ENCODE measurements at places on chromosomes 13 and 19. TPM values are rescaled to one million over a fixed set of nuclear protein-coding genes. Genes with fewer than 3 reads are reported as not detected.

CGB8 gene
- not detected for polyA plus RNA-seq

WIZ gene
- 31.2 TPM for polyA plus RNA-seq

CABP5 gene
- polyA plus RNA-seq, result not detected

TDRD12 gene
- 0.63 TPM for polyA plus RNA-seq

ZNF534 gene
- 0.81 TPM for polyA plus RNA-seq

MEIOSIN gene
- not detected for polyA plus RNA-seq

GARIN5A gene
- polyA plus RNA-seq, result 5.7 TPM

CACNG8 gene
- polyA plus RNA-seq, result 0.91 TPM

SLITRK6 gene
- 5.5 TPM for polyA plus RNA-seq

GRCh38 chr13:44746690-44747089 lies 170.6 kb upstream of the TSC22D1 start:
- no peak for DNase-seq

GRCh38 chr19:51354742-51355148 lies 11.4 kb downstream of the ETFB start:
- DNase-seq, result no peak

- no peak for DNase-seq
These were observed 25.3 kb upstream of the GPR183 start for GRCh38 chr13:99332456-99332855.

DNA sequence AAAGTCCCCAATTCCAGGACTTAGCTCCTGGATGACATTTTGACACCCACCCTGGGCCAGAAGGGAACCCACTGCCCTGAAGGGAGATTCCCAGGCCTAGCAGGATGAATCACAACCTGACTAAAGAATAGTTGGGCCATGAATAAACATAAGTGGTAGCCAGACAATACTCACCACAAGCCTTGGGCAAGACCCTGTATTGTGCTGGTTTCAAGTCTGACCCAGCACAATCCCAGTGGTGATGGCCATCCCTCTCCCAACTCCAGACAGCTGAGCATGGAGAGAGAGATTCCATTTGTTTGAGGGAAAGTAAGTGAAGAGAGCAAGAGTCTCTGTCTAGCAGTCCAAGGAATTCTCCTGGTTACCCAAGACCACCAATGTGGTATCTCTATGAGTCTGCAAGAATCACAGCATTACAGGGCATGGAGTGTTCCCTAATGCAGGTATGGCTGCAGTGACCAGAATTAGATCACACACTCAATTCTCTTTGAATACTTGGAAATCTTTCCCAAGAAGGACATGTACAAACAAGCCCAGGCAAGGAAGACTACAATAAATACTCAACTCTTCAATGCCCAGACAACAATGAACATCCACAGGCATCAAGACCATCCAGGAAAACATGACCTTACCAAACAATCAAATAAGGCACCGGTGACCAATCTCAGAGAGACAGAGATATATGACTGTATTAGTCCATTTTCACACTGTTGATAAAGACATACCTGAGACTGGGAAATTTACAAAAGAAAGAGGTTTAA lies 158.0 kb downstream of the VWA8 start:
- no peak for DNase-seq

DNA sequence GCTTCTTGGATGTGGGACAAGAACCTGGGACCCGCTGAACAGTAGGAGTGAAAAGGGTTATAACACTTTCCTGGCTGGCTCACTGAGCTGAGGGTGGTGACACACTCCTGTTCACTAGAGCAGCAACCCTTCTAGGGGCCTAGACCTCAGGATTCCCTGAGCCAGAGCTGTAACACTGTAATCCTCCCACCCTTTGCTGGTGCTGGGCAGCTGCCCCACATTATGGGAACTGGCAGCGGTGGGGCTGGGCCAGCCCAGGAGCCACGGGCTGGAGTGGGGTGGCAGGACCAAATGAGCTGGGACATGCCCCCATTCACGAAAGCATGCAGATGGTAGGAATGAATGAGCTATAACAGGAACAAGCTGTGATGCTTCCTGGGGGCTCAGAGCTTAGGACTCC lies 110.6 kb downstream of the B3GLCT start:
- DNase-seq, result no peak

- DNase-seq, result no peak
These were observed 857.4 kb downstream of the EFNB2 start for GRCh38 chr13:105678072-105678471.

DNA sequence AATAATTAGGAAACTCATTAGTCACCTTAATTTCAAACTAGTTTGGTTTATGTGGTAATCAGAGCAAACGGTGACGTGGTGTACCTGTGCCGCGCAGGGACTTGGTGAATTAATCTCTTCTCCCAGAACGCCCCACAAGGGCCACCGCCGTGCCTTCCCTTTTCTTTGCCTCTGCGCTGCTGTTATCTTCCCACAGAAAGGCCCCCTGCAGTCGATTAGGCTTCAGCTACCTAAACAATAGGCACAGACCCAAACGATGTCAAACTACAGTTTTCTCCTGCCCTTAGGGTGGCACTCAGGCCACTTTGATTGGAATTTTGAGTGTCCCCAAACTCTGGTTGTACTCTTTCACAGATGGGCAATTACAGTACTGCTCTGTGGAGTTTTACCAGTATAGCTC lies 115.5 kb downstream of the GGACT start:
- DNase-seq, result no peak

GRCh38 chr19:8938576-8938975 lies 71.6 kb downstream of the MUC16 start:
- DNase-seq, result no peak

DNA sequence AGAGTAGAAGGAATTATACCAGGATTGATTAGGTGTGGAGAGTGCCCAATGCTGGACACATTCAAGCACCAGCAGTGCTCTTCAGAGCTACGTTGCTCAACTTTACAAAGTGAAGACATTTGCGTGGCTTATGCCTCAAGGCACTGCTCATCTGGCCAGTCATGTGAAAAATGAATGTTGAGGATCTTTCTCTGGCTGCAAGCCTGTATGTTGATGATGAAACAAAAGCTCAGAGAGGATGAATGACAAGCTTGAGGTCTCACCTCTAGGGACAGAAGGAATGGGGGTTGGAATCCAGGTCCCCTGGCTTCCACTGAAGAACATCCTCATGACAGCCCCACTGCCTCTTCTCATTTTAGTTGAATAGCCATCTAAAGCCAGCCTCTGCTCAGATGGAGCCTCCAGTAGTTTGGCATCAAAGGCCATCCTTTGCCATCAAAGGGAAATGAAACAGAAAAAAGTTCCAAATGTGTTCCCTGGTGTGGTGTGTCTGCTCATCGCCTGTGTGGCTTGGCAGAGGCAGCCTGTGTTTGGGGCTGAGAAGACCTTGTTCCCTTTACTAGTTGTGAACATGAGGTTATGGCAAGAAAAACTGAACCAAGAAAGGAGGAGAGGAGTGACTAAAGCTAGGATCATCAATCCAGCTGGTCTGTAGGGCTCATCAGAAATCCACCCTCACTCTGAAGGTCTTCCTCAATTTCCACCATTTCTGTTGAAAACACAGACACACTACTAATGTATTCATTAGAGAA lies 114.0 kb upstream of the KL start:
- no peak for DNase-seq

DNA sequence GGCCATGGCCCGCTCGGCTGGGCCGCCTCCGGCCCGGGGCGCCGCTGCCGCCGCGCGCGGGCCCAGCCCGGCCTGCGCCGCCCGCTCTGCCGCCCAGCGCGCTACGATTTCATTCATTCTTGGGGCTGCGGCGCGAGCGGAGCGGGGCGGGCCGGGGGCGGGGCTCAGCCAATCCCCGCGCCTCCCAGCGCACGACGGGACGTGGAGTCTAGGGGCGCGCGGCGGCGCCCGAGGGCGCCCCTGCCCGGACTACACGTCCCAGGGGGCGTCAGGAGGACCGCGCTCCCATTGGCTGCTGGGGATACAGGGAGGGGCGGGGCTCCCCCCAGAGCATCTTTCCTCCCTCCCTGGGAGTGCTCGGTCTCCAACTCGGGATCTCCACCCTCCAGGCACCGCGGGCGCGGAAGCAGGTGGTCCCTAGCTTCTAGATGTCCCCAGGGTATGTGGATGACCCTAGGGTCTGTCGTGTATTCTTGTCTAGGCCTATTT lies 5.6 kb upstream of the DPF1 start:
- DNase-seq, result no peak

GRCh38 chr19:55146078-55146704 lies 2.8 kb downstream of the TNNT1 start:
- DNase-seq, result no peak

- no peak for DNase-seq
These were observed 328.0 kb downstream of the UQCRFS1 start for GRCh38 chr19:28884786-28885476.

DNA sequence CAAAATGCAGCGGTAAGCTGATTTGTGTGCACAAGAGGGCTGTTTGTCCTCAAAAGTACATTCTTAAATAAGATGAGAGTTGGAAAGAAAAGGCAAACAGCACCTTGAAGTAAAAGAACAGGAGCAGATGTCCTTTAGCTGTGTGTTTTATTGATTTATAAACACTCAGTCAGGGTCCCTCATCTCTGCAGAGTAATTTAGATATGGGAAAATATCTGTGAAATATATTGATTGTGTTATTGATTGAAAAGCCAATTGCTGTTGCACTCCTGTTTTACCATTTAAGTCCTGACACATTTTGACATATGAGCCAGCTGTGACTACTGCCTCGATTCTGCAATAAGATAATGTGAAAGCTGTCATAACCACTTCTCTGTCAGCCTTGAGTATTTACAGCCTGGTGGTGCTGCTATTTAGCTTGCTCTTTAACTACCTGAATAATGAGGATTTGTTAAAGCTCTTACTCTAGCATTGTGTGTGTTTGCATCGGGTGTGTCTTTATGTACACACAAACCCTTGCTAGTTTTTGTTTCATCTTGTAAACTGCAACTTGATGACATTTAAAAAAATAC lies 550.1 kb downstream of the DACH1 start:
- no peak for DNase-seq

DNA sequence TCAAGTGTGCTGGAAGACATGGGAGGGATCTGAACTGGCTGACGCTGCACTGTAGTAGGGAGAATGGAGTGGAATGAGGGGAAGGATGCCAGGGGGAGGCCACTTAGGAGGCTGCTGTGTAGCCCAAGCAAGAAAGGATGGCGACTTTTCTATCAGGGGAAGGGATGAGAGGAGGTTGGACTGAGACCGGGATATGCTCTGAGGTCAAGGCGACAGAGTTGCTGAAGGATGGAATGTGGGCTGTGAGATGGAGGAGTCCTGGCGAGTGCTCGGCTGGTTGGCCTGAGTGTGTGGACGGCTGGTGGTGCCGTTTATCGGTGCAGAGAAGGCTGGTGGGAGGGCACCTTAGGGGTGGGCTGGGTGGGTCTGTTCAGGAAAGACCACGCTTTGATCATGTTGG lies 45.7 kb downstream of the IRS2 start:
- no peak for DNase-seq

- peak; percentile 35 for DNase-seq
These were observed 288.5 kb downstream of the NALCN start for GRCh38 chr13:101127741-101128353.

DNA sequence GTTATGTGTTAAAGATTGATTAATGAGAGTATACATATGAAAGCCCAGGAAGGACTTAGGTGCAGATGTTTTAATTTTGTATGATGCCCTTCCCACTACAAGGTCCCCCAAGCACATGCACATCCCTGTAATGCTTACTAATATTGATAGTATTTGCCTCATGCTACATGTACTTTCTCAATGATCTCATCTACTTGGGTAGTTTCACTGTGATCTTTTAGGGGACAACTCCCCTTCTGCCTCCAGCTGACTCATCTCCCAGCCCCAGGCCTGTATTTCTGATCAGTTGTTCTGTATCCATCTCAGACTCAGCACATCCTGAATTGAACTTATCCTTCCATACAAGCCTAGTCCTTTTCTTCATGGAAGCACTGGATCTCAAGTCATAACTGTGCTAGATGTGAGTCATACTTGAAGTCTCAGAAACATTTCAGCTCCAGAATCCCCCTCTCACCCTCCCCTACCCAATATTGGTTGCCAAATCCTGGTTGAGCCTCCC lies 49.4 kb upstream of the INTS6 start:
- no peak for DNase-seq

GRCh38 chr19:40143612-40144011 lies 47.6 kb upstream of the MAP3K10 start:
- no peak for DNase-seq
